ENCODE measurements at places on chromosomes 11 and 22.
A peak's percentile ranks its signal among the peaks of the same experiment; 100 is the strongest.

- DNase-seq, result no peak
These were observed 10.1 kb downstream of the MTFP1 start for GRCh38 chr22:30435674-30436126.

DNA sequence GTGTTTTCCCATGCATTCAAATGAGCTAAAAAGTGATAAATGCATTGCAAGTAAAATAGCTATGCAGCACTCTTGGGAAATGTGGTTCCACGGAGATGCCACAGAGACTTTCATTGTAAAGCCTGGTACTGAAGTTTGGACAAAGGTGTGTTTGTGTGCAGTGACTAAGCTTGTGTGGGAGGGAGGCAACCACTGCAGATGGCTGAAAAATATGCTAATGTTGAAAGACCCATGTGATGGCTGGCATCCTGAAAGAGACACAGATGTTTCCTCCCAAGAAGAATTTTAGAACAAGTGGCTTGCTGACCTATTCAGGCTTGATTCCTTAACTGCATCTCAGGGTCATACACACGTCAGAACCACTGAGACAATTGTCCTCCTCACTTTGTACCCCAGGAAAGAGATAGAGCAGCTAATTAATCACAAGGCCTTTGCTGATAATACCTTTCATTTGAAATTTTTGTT is 73.8 kb downstream of the FAM76B start:
- DNase-seq, result peak; percentile 61

DNA sequence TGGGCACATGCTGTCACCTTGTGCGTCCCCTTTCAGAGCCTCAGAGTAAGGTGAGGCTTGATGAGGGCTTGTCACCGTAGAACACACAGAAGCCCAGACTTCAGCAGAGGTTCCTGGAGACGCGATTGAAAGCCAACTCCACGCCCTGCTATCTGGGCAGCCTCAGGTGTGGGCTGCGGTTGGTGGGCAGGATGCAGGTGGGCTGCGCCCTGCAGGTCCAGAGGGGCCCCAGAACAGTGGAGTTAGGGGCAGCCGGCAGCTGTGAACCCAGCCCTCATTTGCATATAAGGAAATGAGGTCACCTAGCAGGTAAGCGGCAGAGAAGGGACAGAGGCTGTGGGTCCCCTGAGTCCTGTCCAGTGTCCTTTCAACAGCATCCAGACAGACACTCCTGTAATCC is 15.4 kb downstream of the PHLDA2 start:
- no peak for DNase-seq

GRCh38 chr11:11582011-11582701 is 39.6 kb downstream of the GALNT18 start:
- DNase-seq, result no peak

- no peak for DNase-seq
These were observed 86.7 kb downstream of the SWAP70 start for GRCh38 chr11:9750551-9750950.

GRCh38 chr11:67613960-67614715 is 7.4 kb downstream of the NDUFV1 start:
- peak; percentile 53 for DNase-seq

DNA sequence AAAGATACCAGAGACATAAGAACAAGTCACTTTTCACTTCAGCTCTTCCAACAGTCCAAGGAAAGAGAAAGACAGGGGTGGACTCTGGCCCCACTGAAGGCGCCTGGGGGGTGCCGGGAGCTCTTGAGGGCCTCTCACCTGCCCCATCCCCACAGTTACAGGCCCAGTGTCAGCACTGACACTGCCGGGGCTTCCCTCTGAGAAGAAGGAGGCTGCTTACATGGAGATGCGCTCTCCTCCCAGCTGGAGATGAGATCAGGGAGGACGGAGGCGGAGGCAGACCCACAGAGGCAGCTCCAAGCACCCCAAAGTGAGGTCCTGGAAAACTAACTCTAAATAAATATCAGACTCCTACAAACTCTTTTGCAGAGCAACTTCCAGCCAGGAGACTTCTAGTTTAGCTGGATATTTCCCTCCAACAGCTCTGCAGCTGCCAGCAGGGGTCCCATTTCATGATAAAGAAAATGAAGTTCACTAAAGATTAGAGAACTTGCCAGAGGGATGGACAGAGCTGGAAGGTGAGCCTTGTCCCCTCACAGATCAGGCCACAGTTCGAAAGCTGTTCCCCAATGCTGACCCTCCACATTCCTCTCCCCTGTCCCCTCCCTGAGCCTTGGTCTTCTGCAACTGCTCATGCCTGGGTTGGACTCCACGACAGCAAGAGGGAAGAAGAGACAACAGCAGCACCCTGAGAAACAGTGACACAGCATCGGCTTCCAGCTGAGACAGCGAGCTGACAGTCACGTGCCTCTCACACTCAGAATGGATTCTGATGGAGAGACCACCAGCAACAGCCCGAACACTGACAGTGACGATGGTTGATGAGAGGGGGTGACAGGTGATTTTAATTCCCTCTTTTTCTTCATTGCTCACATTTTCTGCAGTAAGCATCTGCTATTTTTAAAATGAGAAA is 5.8 kb downstream of the CARS1 start:
- DNase-seq, result no peak

DNA sequence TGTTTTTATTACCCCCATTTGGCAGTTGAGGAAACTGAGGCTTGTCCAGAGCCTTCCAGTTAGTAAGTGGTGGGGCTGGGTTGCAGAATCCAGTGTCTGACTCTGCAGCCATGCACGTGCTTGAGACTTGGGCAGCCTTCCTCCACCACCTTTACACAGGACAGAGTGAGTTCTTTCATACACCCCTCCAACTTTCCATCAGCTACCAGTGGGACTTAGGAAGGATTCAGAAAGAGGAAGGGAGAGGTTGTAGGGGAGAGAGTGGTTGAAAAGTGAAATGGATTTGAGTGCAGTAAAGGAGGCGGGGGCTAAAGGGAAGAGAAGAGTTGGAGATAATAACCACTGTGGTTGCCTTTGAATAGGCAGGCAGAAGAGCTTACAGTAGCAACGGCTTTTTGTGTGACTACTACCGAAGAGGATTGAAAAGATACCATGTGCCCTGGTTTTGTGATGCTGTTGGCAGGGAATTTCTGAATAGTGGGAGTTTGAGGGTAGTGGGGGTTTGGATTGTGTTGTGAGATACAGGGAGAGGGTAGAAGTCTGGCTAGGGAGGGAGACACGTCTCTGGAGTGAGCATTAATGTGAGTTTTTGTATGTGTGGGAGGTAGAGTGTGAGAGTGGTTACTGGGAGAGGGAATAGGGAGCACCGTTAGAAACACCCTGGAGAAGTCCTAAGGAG is 1.7 kb downstream of the UVRAG start:
- DNase-seq, result no peak

GRCh38 chr11:15967166-15967565 is 389.2 kb downstream of the SOX6 start:
- DNase-seq, result peak; percentile 52

DNA sequence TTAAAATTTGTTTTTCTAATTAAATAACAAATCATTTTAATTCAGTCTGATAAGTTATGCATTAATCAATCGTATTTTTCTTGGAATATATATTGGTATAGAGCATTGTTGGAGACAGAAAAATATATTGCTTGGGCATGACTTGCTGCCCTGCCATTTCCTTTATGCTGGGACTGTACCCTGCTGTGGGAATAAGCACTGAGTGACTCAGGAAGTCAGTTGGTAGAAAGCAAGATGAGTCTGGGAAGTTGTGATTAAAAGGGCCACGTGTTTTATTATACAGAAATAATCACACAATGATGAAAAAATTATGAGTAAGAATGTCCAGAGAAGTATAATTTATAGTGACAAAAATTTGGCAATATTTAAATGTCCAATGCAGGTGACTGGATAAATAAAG is 139.5 kb downstream of the KIF18A start:
- no peak for DNase-seq

- DNase-seq, result peak; percentile 60
These were observed 7.2 kb downstream of the DDX10 start for GRCh38 chr11:108672113-108672512.

DNA sequence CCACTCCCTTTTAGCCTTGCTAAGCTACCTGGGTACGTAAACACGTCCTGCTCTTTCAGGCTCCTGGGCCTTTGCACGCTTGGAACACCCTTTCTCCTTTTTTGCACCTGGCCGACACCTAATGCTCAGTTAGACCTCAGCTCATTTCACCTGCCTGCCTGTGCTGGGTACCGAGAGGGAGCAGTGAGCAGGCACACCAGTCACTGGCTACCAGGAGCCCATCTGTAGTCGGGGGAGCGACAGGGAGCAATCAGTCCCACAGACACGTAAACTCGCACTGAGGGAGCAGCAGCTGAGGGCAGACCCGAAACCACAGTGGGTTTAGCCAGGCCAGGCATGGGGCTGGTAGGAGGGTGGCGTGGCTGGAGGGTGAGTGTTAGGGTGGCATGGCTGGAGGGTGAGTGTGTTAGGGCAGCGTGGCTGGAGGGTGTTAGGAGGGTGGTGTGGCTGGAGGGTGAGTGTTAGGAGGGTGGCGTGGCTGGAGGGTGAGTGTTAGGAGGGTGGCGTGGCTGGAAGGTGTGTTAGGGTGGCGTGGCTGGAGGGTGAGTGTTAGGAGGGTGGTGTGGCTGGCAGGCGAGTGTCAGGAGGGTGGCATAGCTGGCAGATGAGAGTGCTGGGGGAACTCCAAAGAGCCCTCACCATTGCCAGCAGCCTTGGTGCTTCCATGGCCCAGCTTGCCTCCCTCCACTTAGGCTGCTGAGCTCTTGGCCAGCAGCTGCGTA is 6.4 kb upstream of the GTSE1 start:
- DNase-seq, result no peak

DNA sequence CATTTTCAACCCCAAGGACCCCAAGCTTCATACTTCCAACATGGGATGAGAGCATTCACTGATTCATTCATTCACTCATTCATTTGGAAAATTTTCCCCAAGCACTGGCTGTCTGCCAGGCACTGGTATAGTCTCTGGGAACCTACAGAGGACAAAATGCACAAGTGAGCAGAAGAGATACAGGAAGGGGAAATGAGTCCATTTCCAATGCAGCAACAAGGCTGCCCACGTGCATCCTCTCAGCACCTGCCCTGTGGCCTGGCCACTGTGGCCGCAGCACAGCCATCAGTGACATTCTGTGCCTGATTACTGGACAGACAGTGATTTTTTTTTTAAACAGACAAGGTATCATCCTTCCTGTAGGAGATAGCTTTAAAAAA is 96.0 kb upstream of the PITPNB start:
- DNase-seq, result no peak

DNA sequence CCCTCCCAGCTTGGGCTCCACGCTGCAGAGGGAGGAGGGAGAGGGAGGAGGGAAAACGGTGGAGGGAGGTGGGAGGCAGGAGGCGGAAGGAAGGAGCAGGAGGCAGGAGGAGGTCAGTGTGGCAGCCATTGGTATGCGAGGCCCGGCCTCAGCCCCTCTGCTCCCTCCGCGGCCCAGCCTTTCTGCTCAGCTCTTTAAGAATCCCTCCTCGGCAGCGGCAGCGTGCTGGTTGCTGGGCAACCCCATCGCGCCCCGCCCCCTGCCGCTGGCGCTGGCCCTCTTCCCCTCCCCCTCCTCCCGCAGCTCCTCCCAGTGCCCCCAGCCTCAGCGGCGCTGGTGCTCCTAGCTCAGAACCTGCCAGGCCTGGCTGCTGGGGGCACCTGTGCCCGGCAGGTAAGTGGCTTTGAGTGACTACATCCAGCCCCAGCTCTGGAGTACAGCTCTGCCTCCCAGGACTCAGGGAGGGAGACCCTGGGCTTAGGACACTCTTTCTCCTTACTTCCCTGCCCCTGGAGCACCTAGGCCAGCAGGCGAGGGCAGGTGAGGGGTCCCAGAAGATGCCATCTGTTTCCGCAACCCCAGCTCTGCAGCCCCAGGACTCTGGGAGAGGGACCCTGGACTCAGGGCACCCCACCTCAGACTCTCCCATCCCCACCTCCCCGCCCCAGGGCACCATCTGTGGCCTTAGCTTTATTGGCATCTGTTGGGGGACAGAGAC is 7.2 kb upstream of the FLRT1 start:
- DNase-seq, result peak; percentile 89

DNA sequence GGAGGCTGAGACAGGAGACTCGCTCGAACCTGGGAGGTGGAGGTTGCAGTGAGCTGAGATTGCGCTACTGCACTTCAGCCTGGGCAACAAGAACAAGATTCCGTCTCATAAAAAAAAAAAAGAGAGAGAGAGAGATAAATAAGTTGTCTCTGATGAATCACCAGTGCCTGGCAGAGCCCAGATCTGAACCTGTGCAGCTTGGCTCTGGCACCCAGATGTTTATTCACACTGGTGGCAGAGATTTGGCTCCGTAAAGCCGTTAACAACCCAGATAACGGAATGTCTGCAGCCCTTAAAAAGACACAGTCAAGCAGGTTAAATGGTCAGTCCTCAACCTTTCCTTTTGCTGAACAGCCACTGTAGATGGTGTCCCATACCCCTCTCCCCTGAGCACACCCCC is 33.5 kb upstream of the RTL6 start:
- no peak for DNase-seq

GRCh38 chr11:61278001-61278470 is 17.1 kb downstream of the VWCE start:
- no peak for DNase-seq

DNA sequence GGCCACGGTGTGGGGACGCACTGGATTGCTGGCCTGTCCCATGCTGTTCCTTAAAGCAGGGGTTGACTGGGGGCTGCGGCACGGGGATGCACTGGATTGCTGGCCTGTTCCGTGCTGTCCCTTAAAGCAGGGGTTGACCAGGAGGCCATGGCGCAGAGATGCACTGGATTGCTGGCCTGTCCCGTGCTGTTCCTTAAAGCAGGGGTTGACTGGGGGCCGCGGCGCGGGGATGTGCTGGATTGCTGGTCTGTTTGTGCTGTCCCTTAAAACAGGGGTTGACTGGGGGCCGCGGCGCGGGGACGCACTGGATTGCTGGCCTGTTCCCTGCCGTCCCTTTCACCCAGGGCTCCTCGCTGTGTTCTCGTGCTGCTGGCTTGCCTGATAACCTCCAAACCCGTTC is 383.4 kb downstream of the TBC1D22A start:
- no peak for DNase-seq

- no peak for DNase-seq
These were observed 618.8 kb downstream of the TBC1D22A start for GRCh38 chr22:47381240-47381639.

GRCh38 chr22:20089977-20090729 is 10.1 kb downstream of the DGCR8 start:
- DNase-seq, result no peak

DNA sequence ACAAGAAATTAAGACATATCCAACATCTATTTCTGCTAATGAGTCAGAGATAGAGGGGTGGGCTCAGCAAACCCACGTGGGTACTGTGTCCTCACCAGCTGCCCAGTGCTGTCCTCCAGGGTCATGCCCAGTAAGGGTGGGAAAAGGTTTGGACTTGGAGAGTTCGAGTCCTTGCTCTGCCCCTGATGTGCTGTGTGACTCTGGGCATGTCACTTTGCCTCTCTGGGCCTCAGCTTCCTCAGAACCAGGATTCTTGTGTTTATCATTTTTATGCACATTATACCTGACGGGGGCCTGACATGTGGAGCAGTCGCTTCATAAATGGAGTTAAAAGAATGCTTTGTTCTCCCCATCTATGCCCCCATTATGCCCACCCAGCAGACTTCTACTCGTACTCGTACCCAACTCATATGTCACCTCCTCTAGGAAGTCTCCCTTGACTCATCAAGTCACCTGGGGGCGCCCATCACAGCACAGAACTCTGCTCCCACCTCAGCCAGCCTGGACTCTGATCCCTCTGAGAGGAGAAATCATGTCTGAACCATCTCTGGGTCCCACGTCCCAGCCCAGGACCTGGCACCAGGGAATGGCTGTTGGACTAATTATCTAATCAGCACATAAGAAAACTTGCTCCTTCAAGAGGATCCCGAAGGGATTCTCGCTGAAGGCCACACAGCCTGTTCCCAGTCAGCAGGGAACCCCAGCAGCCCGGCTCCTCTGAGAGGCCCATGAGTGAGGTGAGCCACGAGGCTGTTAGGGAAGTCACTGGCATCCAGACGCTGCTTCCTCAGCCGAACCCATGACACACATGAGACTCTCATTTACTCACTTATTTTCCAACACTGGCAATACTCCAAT is 38.7 kb upstream of the TSKU start:
- DNase-seq, result no peak

All from cardiac muscle cell (in vitro differentiated cells and primary cell).